GM23248 (cell line): ENCODE measurements at places on chromosomes 3 and 15.

- DNase-seq, result peak; percentile 59
Measured at GRCh38 chr3:171375666-171376595, 84.3 kb downstream of the TNIK start.

- DNase-seq, result peak; percentile 66
Measured at GRCh38 chr15:96374499-96374898, 44.0 kb downstream of the NR2F2 start.

DNA sequence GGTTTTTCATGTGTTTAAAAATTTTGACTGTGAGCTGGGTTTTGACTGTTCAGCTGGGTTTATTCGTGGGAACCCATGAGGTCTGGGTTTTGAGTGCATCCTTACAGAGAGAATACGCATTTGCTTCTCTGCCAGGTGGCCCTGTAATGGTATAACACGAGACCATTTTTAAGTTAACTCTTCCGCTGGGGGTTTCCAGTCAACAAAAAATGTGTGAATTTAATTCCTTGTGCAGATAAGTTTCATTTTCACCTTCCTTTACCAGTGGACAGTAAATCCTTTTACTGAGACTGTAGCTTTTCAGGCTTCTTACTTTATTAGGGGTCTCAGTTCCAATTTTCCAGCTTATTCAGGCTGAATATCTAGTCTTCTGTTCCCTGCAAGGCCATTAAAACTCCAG is 149.6 kb downstream of the OPA1 start:
- DNase-seq, result no peak

DNA sequence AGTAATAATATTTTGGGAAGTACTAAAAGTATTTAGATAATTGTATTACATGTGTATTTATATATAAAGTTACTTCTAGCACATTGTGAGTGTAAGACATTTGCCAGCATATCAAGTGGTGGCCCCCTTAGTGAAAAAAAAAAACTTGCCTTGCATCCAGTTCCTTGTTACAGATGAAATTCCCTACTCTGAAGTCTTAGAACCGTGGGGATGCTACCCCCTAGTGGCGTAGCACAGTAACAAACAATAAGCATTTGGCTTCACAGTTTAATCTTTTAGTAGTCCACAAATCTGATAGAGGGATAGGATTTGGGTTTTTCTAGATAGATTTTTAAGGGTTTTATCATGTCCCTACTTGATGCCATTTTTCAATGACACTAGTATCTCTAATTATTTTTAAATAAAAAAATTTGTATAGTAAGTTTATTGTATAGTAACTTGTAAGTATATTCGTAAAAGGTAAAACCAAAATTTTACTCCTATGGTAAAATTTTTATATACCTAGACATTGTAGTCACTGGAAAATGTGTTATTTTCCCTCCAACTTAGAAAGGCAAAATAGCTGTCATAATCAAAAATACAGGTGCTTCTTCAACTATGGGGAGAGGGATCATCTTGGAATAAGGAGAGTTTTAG is 14.3 kb downstream of the SMC4 start:
- peak; percentile 79 for DNase-seq

DNA sequence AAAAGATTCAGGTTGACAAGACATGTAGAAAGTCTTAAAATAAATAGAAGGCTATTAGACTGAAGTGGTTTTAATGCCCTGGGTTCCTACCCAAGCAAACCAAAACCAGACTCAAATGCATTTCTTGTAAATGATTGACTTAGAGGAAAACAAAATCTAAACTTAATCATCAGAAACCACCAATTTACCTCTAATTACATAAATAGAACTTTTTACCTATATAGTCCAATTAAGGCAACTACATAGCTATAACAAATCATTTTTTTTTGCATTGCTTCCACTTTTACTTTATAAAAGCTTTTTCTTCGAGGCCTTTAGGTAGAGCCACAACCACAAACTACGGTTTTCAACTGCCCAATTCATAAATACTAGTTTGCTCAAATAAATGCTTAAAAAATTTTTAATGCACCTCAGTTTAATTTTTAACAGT is 231.3 kb upstream of the ARHGEF26 start:
- DNase-seq, result no peak

GRCh38 chr3:172135185-172135584 is 95.8 kb downstream of the FNDC3B start:
- DNase-seq, result no peak

GRCh38 chr3:139689122-139689521 is 11.3 kb upstream of the NMNAT3 start:
- no peak for DNase-seq

DNA sequence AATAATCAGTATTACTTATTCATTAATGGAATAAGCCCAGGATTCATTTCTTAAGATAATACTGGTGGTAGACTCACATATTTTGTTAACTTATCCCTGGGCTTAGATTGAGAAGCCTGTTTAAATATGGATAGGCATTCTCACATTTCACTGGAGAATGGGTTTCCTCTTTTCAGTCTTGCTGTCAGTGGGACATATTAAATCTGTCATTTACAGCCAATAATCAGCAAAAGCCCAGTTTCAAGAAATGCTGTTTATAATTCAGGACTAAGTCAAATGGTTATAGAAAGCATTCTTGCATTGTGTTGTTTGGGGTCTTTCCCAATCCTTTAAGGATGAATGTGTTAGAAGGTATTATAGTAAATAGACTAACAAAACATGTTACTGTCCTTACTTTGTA is 143.7 kb upstream of the NAALADL2 start:
- no peak for DNase-seq

DNA sequence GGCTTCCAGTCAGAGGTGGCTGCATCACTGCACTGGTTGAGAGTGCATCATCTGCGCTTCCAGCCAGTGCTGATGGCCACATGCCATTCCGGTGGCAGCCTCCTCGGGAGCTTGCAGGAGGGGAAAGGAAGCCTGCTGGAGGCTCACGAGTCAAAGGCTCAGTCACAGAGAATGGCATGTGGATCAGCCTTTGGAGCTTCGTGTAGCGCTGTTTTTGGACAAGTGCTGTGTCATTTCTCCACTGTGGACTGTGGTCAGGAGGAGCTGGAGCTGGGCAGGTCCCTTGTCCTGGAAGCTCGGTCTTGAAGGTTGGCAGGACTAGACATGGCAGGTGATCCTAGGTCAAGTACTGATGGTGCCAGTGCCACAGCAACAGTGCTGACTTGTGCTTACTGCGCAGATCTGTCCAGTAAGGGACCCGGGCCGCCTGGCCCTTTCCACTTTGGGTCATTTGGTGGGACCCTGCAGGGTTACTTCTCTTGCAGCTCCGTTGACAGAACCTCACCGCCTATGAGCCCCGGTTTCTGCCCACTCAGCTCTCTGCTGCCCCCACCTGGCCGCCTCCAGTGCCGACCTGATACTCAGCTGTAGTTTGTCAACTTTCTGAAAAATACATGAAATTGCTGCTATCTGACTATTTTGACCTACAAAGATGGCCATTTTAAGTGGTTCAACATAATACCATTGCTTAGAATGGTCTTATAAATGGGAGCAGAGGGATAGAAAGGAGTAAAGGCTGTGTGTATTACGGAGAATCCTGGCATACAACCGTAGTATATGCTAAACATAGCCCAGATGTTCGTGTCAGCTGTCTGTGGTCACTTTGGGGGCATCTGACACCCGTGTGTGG is 27.6 kb upstream of the TRPM1 start:
- peak; percentile 69 for DNase-seq

- DNase-seq, result peak; percentile 3
Measured at GRCh38 chr15:51484781-51485180, 137.8 kb downstream of the DMXL2 start.

GRCh38 chr3:42052484-42053351 is 38.4 kb upstream of the TRAK1 start:
- peak; percentile 93 for DNase-seq
